ENCODE measurements at places on chromosomes 12 and 14. TPM values are rescaled to one million over a fixed set of nuclear protein-coding genes. Genes with fewer than 3 reads are reported as not detected.

- DNase-seq: no peak
Measured at GRCh38 chr12:59699421-59700152, 103.8 kb downstream of the SLC16A7 start.

Gene ERGIC2
- 26.7 TPM for polyA plus RNA-seq

DNA sequence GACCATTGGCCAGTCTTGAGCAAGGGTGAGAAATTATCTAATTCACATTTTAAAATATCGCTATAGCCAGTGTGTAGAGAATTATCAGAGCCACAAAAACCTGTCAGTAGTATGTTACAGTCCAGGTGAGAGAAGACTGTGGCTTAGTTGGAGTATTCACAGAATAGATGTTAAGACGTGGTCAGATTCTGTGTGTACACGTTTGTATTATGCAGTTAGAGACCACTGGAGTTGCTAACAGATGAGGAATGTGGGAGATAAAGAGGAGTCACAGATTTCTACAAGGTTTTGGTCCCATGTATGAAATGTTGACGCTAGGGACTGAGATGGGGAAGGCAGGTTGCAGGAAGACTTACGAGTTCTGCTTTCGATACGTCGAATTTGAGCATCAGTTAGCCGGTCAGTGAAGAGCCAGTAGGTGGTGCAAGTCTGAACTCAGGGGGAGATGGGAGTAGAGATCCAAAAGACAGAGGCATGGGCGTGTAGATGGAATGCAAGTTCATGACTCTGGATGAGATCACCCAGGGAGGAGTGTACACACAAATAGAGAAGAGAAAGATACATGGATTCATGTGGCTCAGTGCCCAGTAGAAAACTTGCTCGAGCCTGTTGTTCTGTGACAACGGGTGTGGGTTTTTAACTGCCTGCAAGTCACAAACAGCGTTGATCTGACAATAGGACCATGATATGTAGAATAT lies 114.8 kb upstream of the FLRT2 start:
- peak; percentile 67 for DNase-seq

Gene XRCC3
- polyA plus RNA-seq: 13.4 TPM
